Uterus (tissue), 4 donors: ENCODE measurements at places on chromosomes 4 and X. TPM values are rescaled to one million over a fixed set of nuclear protein-coding genes. Genes with fewer than 3 reads are reported as not detected.

- DNase-seq: no peak
- H3K27ac ChIP-seq: no peak within 1 kb of the TSS
- no peaks in the 10 kb centered on the region for H3K36me3 ChIP-seq
- H3K4me3 ChIP-seq: no peak within 1 kb of the TSS
- H3K27me3 ChIP-seq: no peaks in the 10 kb centered on the region
These were observed at the start of gene TMPRSS11F for GRCh38 chr4:68129793-68130192. Gene TMPRSS11F, minus strand, starts transcription at chr4:68129869. Its CDS starts 49 bp downstream, at chr4:68129820.

DUSP21 gene
- total RNA-seq: not detected

DNA sequence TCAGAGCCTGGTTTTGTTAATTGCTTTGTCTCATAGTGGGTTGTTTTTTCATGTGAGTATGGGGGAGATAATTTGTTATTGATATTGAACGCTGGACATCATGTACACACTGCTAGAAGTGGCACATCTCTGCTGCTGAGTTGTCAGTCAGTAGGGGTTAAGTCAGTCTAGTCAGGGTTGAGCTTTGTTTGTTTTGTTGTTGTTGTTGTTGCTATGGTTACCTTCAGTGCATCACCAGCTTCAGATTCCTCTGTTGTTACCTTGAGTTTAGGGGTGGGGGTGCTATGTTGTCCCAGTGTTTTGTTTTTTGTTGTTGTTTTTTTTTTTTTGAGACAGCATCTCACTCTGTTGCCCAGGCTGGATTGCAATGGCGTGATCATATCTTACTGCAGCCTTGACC, 9.9 kb downstream of the YIPF6 start:
- H3K4me3 ChIP-seq: no peak overlapping the region
- H3K4me1 ChIP-seq: no peaks in the 10 kb centered on the region
- DNase-seq: no peak
- no peak overlapping the region for H3K27ac ChIP-seq
- no peaks in the 10 kb centered on the region for H3K36me3 ChIP-seq

DNA sequence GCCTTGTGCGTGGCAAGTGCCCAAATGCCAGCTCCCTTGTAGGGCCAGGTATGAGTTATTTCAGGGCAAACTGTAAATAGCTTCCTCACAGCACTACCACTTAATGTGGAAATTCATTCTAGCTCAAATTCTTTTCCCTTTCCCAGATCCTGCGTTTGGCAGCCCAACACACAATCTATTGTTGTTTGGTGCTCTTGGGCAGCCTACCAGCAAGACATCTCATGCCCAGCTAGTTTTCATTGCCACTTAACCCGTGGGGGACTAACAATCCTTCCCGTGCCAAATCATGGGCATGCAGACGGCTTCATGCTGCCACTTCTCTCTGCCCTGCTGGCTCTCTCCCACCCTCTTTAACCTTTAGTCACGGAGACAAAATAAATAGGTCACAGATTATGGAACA, 454.2 kb downstream of the GRIA2 start:
- no peak for DNase-seq
- no peaks in the 10 kb centered on the region for H3K27me3 ChIP-seq
- H3K27ac ChIP-seq: no peak overlapping the region
- H3K36me3 ChIP-seq: no peaks in the 10 kb centered on the region

C1QTNF7 gene
- total RNA-seq: 11.8 TPM

GRCh38 chr4:125741825-125742452, 427.2 kb downstream of the FAT4 start:
- no peaks in the 10 kb centered on the region for H3K4me1 ChIP-seq
- no peaks in the 10 kb centered on the region for H3K27me3 ChIP-seq
- H3K4me3 ChIP-seq: no peak overlapping the region
- no peaks in the 10 kb centered on the region for H3K36me3 ChIP-seq
- no peak overlapping the region for H3K27ac ChIP-seq
- no peak for DNase-seq

TCEAL9 gene
- total RNA-seq: 26.1 TPM

RNF175 gene
- 3.9 TPM for total RNA-seq

GRCh38 chr4:138118270-138118669, 123.9 kb downstream of the SLC7A11 start:
- H3K4me1 ChIP-seq: no peaks in the 10 kb centered on the region
- no peaks in the 10 kb centered on the region for H3K36me3 ChIP-seq
- no peak overlapping the region for H3K27ac ChIP-seq
- DNase-seq: no peak

HEPH gene
- total RNA-seq: 24.7 TPM

ARL9 gene
- 1.7 TPM for total RNA-seq

C4orf50 gene
- total RNA-seq: not detected

- H3K4me1 ChIP-seq: no peaks in the 10 kb centered on the region
- H3K36me3 ChIP-seq: no peaks in the 10 kb centered on the region
- H3K27ac ChIP-seq: no peak overlapping the region
- DNase-seq: no peak
- H3K4me3 ChIP-seq: no peak overlapping the region
These were observed 174.2 kb upstream of the DMD start for GRCh38 chrX:33385546-33385945.

RTL3 gene
- total RNA-seq: 1.0 TPM

- no peaks in the 10 kb centered on the region for H3K36me3 ChIP-seq
- no peaks in the 10 kb centered on the region for H3K4me1 ChIP-seq
- H3K27ac ChIP-seq: no peak overlapping the region
These were observed 1.3 kb upstream of the TMEM154 start for GRCh38 chr4:152680988-152681603.

- no peaks in the 10 kb centered on the region for H3K36me3 ChIP-seq
- H3K27me3 ChIP-seq: no peaks in the 10 kb centered on the region
These were observed 32.7 kb upstream of the TMEM150C start for GRCh38 chr4:82594456-82594855.

TMEM144 gene
- 3.8 TPM for total RNA-seq

DNA sequence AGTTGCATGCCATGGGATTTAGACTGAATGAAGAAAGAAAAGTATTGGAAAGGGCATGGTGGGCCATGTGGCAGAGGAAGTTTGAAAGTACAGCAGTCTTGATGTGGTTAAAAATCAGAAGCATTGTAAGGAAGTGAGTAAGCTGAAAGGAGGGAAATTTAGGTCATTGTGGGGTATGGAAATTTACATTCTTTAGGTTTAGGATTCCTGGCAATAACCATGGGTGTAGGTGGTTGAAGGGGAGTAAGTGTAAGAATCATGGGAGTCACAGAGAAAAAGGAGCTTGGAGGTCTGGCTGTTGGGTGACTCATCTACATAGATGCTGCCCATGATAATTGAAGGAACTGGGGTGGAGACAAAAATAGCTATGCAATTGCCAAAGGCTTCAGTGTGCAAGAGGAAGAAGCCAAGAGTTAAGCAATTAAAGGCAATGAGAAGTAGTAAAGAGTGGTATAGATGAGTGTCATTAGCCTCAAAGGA, 243.8 kb upstream of the LDB2 start:
- DNase-seq: no peak
- H3K4me1 ChIP-seq: no peaks in the 10 kb centered on the region
- H3K27ac ChIP-seq: no peak overlapping the region
- H3K4me3 ChIP-seq: no peak overlapping the region
- no peaks in the 10 kb centered on the region for H3K36me3 ChIP-seq
- no peaks in the 10 kb centered on the region for H3K27me3 ChIP-seq

GRCh38 chrX:110287605-110288004, 30.3 kb downstream of the AMMECR1 start:
- H3K4me3 ChIP-seq: no peak overlapping the region
- no peak overlapping the region for H3K27ac ChIP-seq
- DNase-seq: no peak
- H3K36me3 ChIP-seq: no peaks in the 10 kb centered on the region
- H3K27me3 ChIP-seq: no peaks in the 10 kb centered on the region

GAB3 gene
- 7.7 TPM for total RNA-seq

- no peaks in the 10 kb centered on the region for H3K4me1 ChIP-seq
- H3K4me3 ChIP-seq: no peak overlapping the region
- no peaks in the 10 kb centered on the region for H3K27me3 ChIP-seq
- no peak overlapping the region for H3K27ac ChIP-seq
These were observed 19.8 kb downstream of the MXRA5 start for GRCh38 chrX:3326681-3327080.

HS3ST1 gene
- 10.2 TPM for total RNA-seq

USP17L25 gene
- not detected for total RNA-seq

GRCh38 chrX:22186165-22186564, 86.5 kb upstream of the CBLL2 start:
- no peaks in the 10 kb centered on the region for H3K4me1 ChIP-seq
- no peak for DNase-seq
- no peak overlapping the region for H3K4me3 ChIP-seq
- H3K27ac ChIP-seq: no peak overlapping the region
- no peaks in the 10 kb centered on the region for H3K27me3 ChIP-seq

CEP44 gene
- total RNA-seq: 43.4 TPM

GRCh38 chrX:119398587-119398973, 556 bp upstream of the SLC25A43 start:
- H3K36me3 ChIP-seq: no peaks in the 10 kb centered on the region
- H3K27me3 ChIP-seq: no peaks in the 10 kb centered on the region
- H3K4me1 ChIP-seq: no peaks in the 10 kb centered on the region
- no peak for DNase-seq
- H3K27ac ChIP-seq: peak overlapping the region; percentile 78
- H3K4me3 ChIP-seq: peak overlapping the region; percentile 31

- no peaks in the 10 kb centered on the region for H3K27me3 ChIP-seq
- H3K27ac ChIP-seq: no peak overlapping the region
- DNase-seq: no peak
- H3K4me1 ChIP-seq: no peaks in the 10 kb centered on the region
- no peak overlapping the region for H3K4me3 ChIP-seq
These were observed 54.6 kb upstream of the LHFPL1 start for GRCh38 chrX:112734290-112734689.

DNA sequence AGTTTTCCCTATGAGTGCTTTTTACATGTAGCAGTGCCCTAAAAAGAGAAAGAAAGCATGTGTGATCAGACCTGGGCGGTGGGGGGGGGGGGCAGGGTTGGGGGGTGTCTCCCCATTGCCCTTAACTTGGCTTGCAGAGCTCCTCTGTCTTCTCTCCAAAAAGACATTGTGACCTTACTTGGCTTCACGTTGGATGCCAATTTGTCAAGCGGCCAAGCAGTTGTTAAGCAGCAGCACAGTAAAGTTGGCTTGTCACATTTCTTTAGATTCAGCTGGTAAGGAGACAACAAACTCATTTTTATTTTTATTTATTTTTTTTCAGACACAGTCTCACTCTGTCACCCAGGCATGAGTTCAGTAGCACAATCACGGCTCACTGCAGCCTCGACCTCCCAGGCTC, 57.3 kb upstream of the ZNF157 start:
- H3K36me3 ChIP-seq: no peaks in the 10 kb centered on the region
- no peak overlapping the region for H3K27ac ChIP-seq
- no peaks in the 10 kb centered on the region for H3K27me3 ChIP-seq

EGF gene
- total RNA-seq: 3.5 TPM

GRCh38 chr4:6990661-6991060, 52.5 kb upstream of the TADA2B start:
- no peaks in the 10 kb centered on the region for H3K27me3 ChIP-seq
- peaks cover 9% of the 10 kb centered on the region for H3K4me1 ChIP-seq
- H3K27ac ChIP-seq: no peak overlapping the region
- H3K36me3 ChIP-seq: no peaks in the 10 kb centered on the region
- no peak overlapping the region for H3K4me3 ChIP-seq

NPNT gene
- total RNA-seq: 23.3 TPM
